ENCODE measurements at places on chromosomes 5 and 9.

DNA sequence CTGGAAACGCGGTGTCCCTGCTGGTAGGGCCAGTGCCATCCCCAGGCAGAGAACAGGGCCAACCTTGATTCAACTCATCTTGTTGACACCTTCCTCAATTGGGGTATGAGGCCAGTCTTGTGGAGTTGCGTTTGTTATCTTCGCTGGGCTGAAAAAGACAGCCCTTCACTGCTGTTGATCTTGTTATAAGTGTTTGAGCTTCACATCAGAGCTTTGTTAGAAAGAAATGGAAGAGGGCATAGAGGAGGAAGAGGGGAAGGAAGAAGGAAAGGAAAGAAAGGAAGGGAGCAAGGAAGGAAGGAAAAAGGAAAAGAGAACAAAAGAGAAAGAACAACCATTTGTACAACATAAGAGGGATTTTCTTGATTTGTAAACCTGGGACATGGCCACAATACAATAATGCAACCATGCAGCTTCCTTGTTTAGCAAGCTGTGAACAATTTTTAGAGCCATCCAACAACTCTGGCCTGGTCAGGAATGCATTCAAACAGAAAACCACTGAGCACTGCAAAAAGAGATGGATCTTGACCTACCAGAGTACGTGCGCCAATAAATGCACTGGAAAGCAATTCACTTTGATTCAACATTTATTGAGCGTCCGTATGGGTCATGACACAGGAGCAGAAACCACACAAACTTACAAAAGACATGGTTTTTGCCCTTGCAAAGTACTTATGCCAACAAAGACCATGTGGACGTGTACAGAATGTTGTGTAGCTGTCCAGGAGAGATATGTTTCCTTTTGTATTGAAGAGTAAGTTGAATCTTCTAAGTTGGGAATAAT, 152.9 kb downstream of the TLE1 start:
- DNase-seq = no peak

DNA sequence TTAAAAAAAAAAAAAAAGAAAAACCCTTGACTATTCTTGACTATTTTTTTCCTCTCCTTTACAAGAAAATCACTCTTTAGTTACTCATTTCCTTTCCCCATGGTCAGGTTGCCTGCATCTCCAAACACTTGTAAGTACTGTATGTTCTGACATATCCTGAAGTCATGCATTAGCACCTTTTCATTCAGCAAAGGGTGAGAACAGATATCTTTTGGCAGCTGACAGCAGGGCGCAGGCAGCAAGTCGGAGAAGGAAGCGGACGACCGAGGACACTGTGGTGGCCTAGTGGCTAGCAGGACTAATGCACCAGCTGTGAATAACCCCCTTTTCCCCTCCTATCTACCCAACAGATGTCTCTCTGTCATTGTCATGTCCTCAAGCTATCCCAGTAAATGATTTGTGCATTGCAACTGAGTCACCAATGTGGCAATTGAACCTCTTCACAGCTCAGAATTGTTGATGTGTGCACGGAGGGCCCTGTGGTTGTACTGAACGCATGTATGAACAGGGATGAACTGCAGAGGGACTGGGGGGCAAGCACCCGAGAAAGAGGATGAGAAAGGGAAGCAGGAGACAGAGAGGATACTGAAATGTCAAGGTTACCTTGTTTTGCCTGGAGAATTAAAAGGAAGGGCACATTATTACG, 996.0 kb upstream of the ARRDC3 start:
- no peak for DNase-seq

- no peak for DNase-seq
Measured at GRCh38 chr9:89363311-89363670, 45.0 kb downstream of the SECISBP2 start.

- no peak for DNase-seq
Measured at GRCh38 chr5:112649882-112650281, 87.8 kb upstream of the APC start.

DNA sequence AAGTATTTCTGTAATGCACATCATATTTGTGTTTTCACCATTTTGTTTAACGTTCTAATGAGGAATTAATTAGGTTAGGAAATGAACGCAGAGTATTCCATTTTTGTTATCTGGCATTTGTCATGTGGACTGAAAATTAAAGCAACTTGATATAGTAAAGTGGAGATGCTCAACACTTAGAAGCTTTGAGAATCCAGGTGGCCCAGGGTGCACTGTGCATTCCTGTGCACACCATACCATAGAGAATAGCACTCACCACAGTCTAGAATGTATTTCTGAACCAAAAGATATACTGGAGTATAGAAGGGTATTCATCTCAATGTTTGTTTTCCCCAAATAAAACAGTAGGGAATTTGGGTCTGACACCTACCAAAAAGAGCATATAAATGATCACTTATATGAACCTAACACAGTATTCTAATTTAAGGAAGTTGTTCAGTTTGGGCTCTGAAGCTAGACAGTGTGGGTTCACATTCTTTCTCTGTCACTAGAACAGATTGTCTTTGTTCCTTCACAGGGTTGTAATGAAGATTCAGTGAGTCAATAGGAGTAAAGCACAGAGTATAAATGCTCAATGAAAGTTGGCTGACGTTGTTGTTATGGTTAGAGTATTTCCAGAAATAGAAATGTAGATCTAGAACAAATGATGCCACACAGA, 125.6 kb upstream of the DMRT1 start:
- no peak for DNase-seq

- DNase-seq = no peak
Measured at GRCh38 chr9:6567140-6567591, 78.4 kb downstream of the GLDC start.

- no peak for DNase-seq
Measured at GRCh38 chr9:86256653-86257052, 2.8 kb downstream of the C9orf153 start.

DNA sequence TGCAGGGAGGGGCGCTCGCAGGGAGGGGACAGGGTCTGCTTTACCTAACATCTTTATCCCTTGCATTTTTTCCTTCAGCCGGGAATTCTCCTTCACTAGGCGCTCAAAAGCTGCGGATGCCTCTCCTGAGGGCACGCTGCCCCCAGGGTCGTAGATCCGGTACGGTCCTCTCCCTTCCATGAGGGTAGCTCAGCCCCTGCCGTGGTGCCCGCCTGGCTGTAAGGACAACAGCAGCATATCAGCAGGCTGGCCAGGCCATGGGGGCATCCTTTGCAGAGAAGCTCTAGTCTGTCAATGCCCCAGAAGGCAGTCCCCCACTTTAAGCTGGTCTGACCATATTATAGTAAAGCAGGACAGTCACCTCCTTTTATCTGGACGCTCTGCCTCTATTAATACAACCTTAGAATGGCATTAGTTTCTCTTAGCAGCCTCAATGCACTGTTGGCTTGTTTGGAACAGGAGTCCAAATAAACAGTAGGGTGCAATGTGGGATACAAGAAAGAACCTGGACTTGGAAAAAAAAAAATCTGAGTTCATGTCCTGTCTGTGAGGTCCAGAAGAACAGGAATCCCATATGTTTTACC, 15.8 kb downstream of the TNIP1 start:
- DNase-seq = no peak

DNA sequence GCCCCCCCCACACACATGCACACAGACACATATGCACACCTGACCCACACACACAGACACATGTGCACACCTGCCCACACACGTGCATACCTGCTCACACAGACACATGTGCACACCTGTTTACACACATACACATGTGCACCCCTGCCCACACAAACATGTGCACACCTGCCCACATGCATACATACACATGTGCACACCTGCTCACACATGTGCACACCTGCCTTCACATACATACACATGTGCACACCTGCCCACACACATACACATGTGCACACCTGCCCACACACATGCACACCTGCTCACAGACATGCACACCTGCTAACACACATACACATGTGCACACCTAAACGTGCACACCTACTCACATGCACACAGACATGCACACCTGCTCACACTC, 147.0 kb upstream of the FOXD4L5 start:
- DNase-seq = no peak

DNA sequence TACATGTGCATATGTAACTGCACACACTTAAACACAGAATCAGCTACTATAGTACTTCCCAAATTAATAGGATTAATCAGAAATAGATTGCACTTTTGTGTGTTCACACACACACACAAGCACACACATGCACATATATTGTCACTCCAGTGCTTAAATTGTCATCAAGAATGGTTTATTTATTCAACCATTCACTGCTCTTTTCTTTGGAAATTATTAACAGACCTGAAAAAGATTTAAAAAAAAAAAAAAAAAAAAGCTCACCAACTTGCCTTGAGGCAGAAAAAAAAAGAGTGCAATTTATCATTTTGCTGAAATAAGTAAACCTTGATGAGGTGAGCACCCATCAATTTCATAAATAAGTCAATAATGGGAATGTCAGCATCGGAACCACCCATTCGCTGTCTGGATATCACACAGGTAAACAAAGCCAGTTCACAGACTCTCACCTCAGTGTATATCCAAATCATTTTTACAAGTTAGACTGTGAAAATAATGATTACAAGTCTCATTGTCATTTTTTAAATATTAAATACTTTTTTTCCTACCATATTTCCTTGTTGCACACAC, 562.8 kb downstream of the BNC2 start:
- no peak for DNase-seq
